ENCODE measurements at places on chromosomes 6 and 20.

DNA sequence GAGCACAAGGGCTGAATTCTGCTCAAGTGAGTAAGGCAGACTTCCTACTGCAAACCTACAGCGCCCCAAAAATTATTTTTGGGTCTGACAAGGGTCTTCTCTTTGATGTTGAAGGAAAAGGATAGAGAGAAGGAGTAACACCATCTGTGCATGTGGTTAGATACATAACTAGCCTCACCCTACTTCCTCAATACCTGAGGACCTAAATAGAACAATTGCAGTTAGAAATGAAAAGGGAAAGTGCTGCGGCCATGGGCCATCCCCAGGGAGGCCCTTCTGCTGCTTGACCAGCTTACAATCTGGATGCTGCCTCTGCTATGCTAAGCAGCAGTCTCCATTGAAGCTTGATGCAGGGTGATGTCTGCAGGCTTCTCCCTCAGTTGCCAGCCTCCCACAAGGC, 63.2 kb upstream of the ARMH2 start:
- DNase-seq = no peak

GRCh38 chr6:158803733-158804143, 15.4 kb downstream of the EZR start:
- DNase-seq = no peak

GRCh38 chr6:42304053-42304712, 86.5 kb upstream of the MRPS10 start:
- DNase-seq = no peak

GRCh38 chr6:37047689-37048402, 42.4 kb downstream of the FGD2 start:
- no peak for DNase-seq

DNA sequence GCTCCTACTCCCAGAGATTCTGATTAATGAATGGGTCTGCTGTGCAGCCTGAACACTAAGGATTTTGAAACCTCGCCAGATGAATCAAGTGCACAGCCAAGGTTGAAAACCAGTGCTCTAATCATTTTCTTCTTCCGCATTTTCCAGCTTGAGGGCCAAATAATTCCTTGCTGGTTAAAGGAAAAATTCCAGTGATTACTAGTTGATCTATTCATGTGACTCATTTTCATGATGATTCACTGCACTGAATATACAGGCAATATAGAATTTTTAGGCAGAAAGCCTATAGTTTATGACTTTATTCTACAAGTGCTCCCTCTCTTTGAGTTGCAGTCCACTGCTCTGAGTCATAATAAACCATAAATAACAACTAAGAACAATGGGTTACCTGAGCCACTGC, 80.6 kb upstream of the PROKR2 start:
- DNase-seq = no peak

- DNase-seq = no peak
Measured at GRCh38 chr6:15243910-15244619, 1.8 kb upstream of the JARID2 start.

DNA sequence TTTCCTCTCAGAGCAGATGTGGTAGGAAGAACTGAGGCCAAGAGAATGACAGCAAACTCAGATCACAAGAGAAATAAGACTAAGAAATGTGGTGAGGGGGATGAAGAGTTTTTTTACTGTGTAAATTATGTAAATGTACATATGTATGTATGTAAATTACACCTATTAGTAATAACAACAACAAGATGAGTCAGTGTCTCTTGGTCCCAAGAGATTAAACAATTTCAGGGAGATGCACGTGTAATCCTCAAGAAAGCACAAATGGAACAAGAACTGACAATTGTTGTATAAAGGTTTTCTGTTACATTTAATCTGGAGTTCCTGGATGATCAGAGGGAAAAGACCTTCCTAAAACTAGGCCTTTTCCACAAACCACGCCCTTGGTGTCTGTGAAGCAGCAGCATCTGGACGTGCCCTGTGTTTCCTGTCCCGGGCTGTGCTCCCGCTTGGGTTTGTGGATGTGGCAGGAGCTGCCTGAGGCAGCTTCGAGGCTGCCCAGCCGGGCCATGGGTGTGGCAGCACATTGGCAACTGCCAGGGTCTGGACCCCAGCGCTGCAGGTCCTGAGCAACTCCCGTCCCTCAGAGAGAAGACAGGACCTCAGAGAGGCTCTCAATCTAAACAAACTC, 994 bp downstream of the CLDN20 start:
- no peak for DNase-seq
